Stimulated activated CD8-positive, alpha-beta memory T cell treated with anti-CD3 and anti-CD28 coated beads, Interleukin-15, amount 100 ng/mL, for 48 hours (primary cell): ENCODE measurements at places on chromosomes 4 and X.

- DNase-seq: no peak
Observed at GRCh38 chr4:57018980-57019379, 40.3 kb downstream of the POLR2B start.

DNA sequence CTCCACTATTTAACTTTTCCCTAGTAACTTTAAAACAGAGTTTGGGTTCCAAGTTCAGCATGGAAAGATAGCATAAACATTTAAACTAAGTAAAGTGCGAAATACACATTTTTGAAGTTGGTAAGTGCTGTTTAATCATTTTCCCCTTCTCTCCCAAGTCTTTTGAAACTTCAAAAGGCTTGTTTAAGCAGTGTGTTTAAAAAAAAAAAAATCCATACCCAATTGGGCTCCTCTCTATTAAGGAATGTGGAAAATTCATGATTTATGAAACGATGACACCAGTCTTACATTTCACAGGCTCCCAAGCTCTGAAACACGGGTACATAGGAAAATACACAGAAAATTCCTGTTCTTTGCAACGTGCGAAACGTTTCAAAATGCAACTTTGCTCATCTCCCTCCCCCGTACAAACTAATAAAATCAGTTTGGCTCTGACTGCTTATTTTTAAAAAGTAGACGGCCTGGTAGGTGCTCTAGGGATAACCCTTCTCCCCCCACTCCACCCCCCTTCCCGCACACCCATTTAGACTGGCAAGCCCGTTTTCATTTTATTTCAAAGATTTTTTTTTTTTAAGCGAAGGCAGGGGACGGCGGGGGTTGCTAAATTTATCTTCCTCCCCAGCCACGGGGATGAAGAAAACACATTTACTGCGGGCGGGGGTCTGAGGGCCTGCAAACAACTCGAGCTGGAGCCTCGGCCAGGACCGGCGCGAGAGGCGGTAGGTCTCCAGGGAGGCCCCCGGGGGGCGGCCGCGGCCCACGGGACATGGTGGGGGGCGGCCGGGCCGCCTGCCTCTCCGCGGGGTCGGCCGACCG, 786 bp upstream of the ZFX start:
- no peak for DNase-seq

GRCh38 chr4:76486588-76487276, 51.7 kb downstream of the SHROOM3 start:
- no peak for DNase-seq

GRCh38 chr4:42080306-42080705, 72.1 kb downstream of the BEND4 start:
- DNase-seq: no peak

DNA sequence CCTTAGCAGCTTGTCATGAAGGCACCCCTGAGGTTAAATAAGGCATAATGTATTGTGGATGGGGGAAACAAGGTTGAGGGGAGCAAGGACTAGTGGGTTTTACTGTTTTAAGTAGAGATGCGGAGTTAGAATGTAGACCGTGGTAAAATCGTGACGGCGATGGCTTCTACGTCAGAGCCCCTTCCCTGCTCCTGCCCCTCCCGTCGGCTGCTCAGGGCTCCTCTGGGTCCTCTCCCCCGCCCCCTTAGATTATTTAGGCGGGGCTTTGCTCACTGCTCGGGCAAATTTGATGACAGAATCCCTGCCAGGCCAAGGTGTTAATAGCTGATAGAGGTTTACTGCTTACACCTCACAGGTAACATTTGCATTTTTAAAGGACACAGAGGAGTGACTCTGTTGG, 2.3 kb downstream of the FRMPD3 start:
- no peak for DNase-seq

DNA sequence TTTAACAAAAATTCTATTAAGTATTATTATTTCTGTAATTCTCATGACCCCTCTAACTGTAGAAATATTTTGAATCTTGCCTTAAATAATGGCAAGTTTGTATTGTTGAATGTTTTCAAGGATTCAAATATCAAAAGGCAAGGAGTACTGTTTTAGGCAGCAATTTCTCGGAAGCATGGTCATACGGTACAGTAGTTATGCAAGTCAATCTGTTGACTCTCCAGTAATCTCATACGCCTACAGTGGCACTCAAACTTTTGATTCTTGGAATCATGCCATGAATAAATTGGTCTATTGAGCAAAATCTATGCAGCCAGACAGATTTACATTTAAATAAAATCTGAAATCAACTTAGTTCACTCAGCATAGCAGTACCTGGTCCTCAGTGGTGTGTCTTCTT, 139.6 kb upstream of the FAM47C start:
- DNase-seq: no peak

- DNase-seq: no peak
Observed at GRCh38 chrX:80486299-80486698, 66.1 kb downstream of the TENT5D start.

GRCh38 chr4:141294306-141294705, 73.6 kb downstream of the ZNF330 start:
- DNase-seq: no peak

- no peak for DNase-seq
Observed at GRCh38 chr4:78155616-78156105, 98.5 kb downstream of the FRAS1 start.

DNA sequence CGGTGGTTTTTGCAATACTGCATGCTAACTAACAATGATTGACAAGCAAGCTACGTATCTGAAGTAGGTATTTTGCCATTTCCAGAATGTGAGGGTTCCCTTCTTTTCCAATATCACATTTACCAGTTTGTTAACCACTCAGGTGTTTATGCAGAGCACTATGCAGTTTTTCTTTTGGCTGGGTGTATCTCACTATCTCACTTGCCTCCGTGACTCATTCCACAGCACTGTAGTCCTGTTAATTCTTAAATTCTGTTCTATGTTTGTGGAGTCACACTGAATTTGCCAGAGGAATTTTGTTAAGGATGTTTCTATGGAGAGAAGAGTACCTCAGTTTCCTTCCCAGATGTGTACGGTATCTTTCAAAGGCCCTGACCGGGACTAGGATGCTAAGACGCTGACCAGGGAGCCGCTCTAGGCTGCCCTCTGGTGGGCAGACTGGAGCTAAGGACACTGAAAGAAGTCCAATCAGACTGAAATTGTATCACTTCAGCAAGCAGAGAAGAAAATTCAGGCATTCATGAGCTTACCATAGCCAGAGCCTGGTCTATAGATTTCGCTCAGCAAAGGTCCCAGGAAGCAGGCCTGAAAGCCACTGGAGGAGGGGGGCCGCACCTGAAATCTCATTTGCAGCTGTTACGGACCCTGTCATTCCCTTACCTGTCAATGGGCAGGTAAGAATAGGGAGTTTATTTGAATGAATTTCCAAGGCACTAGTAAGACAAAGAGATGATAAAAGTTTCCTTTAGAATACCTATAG, 388.4 kb upstream of the SPOCK3 start:
- no peak for DNase-seq
